ENCODE measurements at places on chromosomes 2 and 18.

DNA sequence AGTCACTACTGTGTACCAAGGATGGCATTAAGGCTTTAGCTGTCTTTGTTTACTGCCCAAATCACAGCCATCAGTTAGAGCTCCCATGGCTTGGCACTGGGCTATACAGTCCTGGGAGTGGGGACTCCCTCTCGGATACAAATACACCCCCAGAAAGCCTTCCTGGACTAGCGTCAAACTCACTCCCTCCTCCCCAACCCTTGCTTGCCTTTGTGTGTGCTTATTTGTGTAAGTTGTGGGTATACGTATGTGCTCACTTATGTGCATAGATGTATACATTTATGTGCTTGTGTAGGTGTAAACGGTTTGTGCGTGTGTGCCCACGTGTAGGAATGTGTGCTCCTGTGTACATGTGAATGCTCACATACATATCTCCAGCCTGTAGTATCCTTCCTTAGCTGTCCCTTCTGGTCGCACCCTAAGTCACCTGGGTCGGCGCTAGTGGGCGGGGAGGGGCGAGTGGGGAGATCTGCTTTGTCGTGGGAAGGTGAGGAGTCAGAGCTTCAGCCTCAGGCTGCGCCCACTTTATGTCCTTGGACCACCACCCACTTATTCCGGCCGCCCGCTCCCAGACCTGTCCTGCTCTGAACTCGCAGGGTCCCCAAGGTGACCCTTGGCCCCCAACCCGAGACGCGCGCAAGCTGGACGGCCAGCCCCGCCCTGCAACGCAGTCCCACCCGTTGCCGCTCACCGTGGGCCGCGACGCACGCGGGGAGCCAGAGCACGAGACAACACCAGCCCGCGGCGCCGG is 461 bp downstream of the PRADC1 start:
- no peak for DNase-seq

GRCh38 chr2:226179010-226179409 is 620.6 kb downstream of the IRS1 start:
- DNase-seq = no peak

DNA sequence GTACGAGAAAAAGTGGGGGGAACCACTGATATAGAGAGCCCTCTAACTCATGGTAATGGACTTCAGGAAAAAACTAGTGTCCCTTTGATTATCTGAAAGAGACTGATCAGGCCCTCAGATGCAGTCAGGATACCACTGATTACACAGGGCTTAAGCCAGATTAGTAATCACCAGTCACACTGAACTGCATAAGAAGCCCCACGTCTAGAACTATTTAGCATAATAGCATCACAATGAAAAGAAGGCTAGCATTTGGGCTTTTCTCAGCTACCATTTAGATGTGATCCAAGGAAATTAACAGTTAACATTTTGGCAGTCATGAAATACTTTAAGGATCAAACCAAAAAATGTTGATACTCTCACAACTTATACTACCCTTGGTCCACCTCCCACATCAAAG is 813.1 kb upstream of the POU3F3 start:
- no peak for DNase-seq

- no peak for DNase-seq
Observed at GRCh38 chr18:64131314-64131713, 17.6 kb downstream of the LINC00305 start.

- DNase-seq = no peak
Observed at GRCh38 chr18:62781262-62781661, 65.9 kb downstream of the PHLPP1 start.

- no peak for DNase-seq
Observed at GRCh38 chr2:78263571-78263970, 741.4 kb upstream of the LRRTM4 start.

GRCh38 chr18:49865401-49865800 is 52.1 kb upstream of the ACAA2 start:
- DNase-seq = no peak

DNA sequence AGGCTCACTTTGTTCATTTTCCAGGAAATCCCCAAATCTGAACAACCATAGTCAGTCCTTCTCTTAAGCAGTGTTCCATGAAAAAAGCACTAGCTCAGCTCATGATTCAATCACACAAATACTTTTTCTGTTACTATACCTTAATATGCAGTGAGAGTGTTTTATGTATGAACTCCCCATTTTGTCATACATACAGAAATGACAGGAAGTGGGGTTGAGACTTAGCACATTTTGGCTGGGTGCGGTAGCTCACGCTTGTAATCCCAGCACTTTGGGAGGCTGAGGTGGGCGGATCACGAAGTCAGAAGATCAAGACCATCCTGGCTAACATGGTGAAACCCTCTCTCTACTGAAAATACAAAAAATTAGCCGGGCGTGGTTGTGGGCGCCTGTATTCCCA is 55.2 kb upstream of the DTNB start:
- no peak for DNase-seq

DNA sequence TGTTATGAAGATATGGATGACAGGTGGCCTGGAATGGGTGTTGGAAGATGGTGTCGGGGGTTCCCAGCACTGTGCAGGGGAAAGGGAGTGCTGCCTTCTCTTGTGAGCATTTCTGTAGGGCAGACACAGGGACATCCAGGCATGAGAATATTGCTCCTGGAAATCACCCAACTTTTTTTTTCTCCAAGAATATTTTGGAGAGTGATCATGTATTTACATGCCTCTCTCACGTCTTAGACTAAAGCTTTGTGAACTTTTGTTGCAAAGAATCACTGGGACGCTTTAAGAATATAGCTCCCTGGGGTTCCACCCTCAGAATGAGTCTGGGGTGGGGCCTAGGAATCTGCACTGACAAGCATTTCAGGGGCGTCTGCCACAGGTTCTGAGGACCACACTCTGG is 68.7 kb downstream of the VWA3B start:
- no peak for DNase-seq

DNA sequence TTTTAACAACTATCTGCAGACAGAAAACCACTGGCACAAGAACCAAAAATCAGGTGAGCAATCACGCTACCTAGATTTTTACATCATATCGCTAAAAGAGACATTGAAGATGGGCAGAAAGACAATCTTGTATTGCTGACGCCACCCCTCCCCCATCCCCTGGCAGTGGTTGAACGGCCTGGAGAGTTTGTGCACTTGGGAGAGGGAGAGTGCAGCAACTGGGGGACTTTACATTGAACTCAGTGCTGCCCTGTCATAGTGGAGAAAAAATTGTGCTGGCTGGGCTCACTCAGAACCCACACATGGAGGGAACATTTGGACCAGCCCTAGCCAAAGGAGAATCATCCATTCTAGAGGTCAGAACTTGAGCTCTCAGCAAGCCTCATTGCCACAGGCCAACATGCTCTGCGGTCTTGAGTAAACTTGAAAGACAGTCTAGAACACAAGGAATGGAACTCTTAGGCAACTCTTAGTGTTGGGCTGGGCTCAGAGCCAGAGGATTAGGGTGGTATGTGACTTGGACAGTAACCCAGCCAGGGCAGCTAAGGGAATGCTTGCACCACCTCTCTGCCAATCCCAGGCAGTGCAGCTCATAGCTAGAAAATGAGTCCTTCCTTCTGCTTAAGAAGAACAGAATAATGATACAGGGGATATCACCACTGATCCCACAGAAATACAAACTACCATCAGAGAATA is 220.0 kb upstream of the CYP26B1 start:
- peak; percentile 14 for DNase-seq

DNA sequence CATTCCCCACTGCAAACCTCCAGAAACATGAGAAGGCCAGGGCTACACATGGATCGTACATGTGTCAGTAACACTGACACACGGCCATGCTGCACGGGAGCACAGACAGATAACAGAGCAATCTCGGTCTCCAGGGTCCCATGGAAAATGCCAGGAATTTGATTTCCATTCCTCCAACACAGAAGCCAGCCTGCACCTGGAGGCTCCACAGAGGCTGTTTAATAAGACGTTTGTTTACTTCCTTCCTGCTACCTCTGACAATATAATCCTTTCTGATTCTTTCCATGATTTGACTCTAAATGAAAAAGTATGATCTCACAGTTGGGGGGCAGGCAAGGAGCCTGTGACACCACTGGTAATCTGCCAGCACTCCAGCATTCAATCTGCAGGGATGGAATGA is 210.9 kb upstream of the DDX18 start:
- DNase-seq = no peak

DNA sequence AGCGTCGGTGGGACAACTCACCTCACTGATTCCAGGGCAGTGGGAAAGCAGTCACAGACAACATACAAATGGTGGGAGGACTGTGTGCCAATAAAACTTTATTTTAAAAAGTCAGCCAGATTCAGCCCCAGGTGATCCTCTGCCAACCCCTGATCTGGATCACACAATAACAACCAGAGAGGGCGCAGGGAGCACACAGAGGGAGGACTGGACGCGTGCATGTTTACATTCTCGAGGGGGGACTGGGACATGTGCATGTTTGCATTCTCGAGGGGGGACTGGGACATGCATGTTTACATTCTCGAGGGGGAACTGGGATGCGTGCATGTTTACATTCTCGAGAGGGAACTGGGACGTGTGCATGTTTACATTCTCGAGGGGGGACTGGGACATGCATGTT is 209.5 kb downstream of the NDUFA10 start:
- no peak for DNase-seq

- DNase-seq = no peak
Observed at GRCh38 chr2:188526701-188527100, 235.0 kb downstream of the GULP1 start.

- no peak for DNase-seq
Observed at GRCh38 chr2:121287956-121288355, 3.0 kb upstream of the TFCP2L1 start.

- DNase-seq = no peak
Observed at GRCh38 chr2:172394002-172394401, 33.4 kb upstream of the ITGA6 start.

- DNase-seq = peak; percentile 17
Observed at GRCh38 chr2:66239655-66240054, 195.3 kb upstream of the MEIS1 start.

DNA sequence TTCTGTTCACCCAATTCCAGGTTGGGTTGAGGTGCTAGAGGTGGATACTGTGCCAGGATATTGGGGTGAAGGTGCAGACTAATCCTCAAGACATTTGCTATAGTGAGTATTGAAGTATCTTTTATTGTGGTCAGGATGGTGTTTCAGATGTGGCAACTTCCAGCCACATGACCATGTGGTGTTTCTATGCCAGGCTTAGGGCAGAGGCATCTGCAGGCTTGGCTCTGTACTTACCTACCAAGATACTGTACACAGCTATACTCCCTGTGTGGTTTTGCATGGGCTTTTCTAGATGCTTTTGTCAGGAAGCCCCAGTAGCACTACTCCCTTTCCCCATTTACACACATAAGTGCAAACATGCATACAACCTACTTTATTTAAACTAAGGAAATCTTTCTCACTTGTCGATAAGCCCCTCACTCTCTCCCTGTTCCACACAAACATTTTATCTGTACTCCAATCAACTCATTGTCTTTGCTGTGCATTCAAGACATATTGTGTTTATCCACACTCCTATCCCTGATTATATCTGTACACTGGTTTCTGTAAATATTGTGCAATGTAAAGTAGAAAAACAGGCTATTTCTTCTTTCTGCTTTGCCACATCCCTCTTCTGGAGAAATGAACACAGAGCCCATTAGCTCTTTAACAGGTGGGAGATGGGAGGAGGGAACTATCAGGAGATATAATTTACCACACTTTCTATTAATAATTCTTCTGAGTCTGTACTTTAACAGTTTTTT is 12.3 kb downstream of the ARL6IP6 start:
- no peak for DNase-seq

- DNase-seq = peak; percentile 20
Observed at GRCh38 chr2:216596236-216596979, 36.8 kb upstream of the IGFBP2 start.

- no peak for DNase-seq
Observed at GRCh38 chr2:234467289-234467688, 29.6 kb downstream of the ARL4C start.

DNA sequence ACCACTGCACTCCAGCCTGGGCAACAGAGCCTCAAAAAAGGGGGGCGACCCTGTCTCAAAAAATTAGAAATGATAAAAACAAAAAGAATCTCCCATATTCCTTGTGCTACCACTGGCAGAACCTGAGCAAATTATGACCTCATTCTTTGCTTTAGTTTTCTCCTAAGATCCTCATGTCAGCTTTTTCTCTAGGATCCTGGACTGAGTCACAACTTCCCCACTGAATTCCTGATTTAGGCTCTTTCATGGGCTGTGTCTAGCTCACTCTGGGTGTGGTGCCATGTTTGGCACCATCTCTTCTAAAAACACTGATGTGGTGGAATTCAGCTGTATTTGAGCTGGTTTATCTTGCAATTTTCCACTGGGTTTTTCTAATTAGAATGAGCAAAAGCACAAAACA is 37.1 kb downstream of the EXOC6B start:
- no peak for DNase-seq

GRCh38 chr18:12776821-12777471 is 74.1 kb downstream of the PSMG2 start:
- DNase-seq = no peak

DNA sequence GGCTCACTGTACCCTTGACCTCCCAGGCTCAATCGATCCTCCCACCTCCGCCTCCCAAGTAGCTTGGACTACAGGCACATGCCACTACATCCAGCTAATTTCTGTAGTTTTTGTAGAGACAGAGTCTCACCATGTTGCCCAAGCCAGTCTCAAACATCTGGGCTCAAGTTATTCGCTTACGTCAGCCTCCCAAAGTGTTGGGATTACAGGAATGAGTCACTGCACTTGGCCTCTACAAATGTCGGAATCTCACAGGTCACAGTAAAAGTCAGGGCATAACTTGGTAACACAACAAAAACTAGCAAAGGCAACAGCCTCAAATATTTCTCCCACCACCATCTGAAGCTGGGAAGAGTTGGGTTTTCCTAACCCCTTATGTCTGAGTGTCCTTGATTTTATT is 25.3 kb downstream of the SCG2 start:
- DNase-seq = no peak

Measured in mucosa of gallbladder (tissue), 1 donor.